ENCODE measurements at places on chromosomes 5 and 9.

DNA sequence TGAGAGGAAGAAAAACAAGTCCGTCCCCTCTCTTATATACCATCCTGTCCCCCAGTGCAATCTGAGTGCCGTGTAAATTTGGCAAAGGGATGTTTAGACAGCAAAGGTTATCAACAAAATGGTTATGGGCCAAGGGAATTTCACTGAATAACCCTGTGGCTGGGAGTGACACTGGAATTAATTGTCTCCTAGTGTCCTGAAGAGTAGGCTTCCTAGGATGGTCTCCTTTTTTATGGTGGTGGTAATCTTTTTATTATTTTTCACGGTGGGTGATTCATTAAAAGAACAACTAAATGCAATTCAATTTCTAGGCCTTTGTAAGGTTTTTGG is 244.2 kb downstream of the PIK3R1 start:
- DNase-seq: no peak

DNA sequence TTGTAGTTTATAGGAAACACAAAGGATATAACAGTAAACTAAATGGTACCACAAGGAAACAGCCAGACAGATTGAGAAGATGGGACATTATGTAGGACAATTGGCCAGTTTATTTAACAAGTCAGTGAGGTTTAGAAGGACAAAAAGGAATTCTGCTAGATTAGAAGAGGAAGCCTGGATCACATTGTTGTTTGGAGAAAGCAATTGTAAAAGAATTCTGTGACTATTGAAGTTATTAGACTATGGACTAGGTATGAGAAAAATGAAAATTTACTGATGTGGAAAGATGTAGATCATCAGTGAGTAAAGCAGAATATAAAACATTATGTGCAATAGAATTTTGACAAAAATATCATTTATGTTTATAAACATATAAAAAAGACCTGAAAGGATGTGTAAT is 97.1 kb downstream of the CFAP95 start:
- DNase-seq: no peak

- DNase-seq: no peak
These were observed 323.9 kb upstream of the RORB start for GRCh38 chr9:74173284-74173683.

DNA sequence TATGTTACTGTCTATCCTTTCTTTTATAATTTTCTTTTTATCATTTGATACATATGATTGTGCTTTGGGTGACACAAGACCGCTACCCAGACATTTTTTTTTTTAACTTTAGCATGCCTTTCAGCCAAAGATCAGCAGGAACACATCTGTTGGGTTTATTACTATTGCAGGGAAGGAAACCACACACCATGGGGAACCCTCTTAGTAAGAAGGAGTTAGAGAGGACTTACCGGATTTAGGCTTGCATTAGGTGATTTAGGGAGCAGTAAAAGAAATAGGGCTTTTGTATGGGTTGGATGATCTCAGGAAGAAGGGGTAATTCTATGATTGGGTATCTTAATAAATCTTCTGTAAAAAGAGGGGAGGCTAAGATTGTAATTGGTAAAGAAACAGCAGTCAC is 138.2 kb downstream of the SNX18 start:
- DNase-seq: no peak

- DNase-seq: no peak
These were observed 2.9 kb upstream of the NR3C1 start for GRCh38 chr5:143406408-143406807.

DNA sequence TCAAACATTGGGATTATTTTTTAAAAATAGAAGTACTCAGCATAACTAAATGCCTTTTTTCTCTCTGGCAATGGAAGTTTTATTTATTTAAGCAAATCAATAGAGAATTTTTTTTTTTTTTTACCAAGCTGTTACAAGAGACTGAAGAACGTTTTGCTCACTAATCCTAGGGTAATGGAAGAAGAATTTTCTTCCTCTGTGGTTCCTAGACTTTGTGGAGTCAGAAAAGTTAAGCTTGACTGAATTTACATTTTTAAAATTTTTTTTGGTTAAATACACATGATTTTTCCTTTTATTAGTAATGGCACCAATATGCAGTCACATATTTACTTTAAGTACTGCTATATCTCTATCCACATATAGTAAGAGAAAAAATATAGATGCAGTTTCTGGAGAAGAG is 189.8 kb downstream of the PCSK1 start:
- no peak for DNase-seq

GRCh38 chr5:27906481-27906880 is 868.1 kb upstream of the CDH9 start:
- no peak for DNase-seq

- DNase-seq: no peak
These were observed 100.2 kb downstream of the INSYN2B start for GRCh38 chr5:169880012-169880663.

- no peak for DNase-seq
These were observed 125.8 kb downstream of the MACROH2A1 start for GRCh38 chr5:135273212-135273611.

DNA sequence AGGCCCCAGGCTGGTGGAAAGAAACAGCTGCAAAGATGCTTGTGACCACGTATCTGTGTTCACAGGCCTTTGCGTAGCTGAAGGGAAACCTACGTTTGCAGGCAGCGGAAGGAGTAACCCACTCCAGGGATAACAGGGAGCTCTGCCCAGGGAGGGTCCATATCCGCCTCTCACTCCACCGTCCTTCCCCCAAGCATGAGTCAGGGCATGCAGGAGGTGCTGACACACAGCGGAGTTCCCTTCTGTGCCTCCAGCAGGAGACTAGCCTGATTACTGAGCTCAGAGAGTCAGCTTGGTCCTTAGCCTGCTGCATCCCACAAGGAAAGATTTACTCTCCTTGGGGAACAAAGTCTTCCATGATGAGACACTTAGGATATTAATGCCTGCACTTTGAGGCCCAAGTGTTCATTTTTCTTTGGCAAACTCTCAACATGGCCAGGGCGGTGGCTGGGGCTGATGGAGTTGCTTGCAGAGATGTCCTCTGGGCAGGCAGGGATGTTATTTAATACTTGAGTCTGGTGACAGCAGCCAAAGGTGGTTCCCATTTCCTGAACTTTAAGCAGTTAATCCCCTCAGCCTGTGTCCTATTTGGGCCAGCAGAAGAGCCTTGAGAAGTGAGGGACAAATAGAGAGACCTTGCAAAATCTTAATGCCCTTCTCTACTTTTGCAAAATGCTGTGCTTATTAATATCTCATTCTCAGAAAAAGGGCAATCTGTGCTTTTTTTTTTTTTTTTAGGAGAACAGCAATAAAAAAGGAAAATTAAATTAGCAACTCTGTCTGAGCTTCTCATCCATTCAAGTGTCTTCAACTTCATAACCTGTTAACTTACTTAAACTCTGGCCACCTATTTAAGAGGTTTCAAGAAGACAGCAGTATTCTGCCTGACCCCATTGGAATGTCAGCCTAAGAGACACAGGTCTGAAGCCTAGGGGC is 222.1 kb downstream of the HSPA4 start:
- no peak for DNase-seq

- no peak for DNase-seq
These were observed 25.8 kb downstream of the NIPAL4 start for GRCh38 chr5:157485811-157486210.

GRCh38 chr5:18299166-18299565 is 664.9 kb downstream of the TAF11L14 start:
- DNase-seq: peak; percentile 59

DNA sequence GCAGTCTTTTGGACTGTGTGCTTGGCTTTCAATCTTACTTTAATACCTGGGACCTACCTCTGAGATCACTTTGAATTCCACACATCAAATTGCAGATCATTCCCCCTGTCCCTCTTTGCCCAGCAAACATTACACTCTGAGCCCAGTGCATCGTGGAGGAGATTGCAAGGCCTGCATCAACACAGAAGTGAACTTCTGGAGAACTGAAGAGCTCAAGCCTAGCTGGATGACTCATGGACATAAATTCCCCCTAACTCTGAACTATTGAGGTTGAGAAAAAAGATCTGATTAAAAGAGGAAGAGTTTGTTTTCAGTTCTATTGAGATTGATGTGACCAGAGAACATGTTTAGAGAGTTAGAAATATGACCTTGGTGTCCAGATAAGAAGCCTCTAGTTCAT is 316.0 kb upstream of the DMAC1 start:
- DNase-seq: no peak

DNA sequence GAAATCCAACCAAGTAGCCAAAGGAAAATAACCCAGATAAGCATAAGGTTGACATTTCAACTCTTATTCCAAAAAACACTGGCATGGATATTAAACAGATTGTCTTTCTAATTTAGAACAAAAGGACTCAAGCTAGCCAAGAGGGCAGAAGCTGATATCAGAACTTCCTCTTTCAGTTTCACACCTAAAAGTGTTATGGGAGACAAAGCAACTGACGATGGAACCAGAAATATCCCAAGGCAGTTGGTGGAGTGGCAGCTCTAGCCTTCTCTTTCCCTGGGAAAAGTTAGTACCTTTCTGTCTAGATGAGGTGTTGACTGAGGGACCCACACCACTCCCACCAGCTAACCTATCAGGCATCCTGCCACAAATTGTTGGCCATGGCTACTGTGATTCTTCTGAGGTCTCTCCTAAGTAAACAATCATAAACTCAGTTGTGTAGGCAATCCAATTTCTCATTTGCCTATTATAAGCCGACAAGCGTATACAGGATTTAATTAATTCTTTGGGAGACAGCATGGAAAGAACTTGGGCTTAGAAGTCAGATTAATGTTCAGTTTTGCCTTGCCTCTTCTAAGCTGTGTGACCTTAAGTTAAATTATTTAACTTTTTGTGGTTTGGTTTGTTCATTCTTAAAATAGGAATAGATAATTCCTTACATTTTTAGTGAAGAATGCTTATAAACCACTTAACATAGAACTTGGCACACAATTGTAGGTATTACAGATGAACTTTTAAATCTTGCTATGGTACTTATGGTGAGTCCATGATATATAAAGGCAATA is 110.9 kb upstream of the ADAMTSL1 start:
- peak; percentile 3 for DNase-seq

GRCh38 chr5:168578006-168578405 is 1.2 kb downstream of the PANK3 start:
- DNase-seq: peak; percentile 26

GRCh38 chr5:145980718-145981117 is 44.3 kb downstream of the SH3RF2 start:
- DNase-seq: no peak

DNA sequence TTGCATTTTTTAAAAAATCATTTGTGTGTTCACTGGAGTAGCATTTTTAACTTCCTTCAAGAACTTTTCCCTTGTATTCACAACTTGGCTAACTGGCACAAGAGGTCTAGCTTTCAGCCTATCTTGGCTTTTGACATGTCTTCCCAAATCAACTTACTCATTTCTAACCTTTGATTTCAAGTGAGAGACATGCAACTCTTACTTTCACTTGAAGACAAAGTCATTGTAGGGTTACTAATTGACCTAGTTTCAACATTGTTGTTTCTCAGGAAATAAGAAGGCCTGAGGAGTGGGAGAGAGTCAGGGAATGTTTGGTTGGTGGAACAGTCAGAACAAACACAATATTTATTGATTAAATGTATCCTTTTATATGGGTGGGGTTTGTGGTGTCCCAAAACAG is 95.0 kb upstream of the C9orf72 start:
- DNase-seq: no peak

- DNase-seq: peak; percentile 1
These were observed 1269.2 kb downstream of the EFNA5 start for GRCh38 chr5:106401561-106401960.

DNA sequence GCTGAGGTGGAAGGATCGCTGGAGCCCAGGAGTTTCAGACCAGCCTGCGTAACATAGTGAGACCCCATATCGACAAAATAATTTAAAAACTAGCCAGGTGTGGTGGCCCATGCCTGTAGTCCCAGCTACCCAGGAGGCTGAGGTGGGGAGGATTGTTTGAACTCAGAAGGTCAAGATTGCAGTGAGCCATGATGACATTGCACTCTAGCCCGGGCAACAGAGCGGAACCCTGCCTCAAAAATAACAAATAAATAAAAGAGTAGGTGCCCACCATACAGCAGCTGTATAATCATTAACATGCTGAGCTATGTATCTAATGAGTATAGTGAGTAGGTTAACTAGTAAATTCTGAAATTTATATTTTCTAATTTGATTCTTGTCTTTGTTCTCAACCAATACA is 11.0 kb upstream of the ATP6V0E1 start:
- DNase-seq: no peak

DNA sequence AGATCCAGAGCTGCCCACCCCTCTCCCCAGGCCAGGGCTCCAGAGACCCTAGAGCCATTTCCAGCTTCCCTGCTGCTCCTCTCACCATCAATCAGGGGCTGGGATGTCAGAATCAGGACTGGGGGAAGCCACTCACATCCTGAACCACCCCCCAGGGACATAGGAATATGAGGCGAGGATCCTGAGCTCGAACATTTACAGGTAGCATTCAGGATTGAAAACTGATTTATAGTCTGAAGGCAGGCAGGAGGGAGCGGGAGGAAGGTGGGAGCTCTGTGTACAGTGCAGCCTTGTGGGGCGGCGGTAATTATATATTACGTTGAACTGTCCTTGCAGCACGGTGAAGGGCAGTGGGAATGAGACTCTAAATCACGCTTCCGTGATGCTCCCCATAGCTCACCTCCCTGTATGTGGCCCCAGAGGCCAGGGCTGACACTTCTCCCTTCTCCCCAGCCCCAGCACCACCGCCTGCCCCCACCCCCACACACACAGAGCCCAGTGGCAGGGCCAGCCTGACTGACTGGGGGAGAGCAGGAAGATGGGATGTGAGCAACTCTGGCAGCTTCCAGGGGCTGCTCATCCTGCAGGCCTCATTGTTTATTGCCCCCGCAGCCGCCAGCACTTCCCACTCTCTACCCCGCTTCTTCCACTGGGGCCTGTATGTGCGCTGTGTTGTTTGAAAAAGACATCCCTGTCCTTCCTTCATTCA is 76.0 kb upstream of the HSPA9 start:
- no peak for DNase-seq

DNA sequence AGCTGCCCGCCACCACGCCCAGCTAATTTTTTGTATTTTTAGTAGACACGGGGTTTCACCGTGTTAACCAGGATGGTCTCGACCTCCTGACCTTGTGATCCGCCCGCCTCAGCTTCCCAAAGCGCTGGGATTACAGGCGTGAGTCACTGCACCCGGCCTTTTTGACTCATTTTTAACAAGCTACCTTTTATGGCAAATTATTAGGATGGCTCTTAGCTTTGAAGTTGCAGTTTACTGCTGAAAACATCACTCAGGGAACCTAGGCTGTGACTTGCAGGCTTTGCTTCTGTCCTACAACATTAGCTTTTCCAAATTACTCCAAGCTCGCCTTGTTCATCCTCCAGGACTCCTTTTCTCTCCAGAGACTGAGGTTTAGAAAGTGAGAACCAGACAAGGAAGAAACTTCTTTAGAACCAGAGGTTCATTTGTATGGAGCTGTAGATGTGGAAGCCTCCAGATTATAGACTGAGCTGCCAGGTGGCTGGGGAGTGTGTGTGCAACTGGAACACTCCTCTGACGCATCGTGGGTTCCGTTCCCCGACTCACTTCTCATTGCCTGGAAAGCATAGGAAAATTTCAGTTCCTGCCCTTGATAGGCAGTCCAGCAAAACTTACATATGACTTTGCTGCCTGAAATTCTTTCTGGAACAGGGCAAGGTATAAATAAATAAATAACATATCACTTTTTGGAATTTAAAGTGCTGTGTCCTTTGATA is 23.8 kb upstream of the SPTAN1 start:
- no peak for DNase-seq

Measured in Kasumi-1 (cell line).